GM23248 (cell line): ENCODE measurements at places on chromosomes 5 and 9. TPM values are rescaled to one million over a fixed set of nuclear protein-coding genes. Genes with fewer than 3 reads are reported as not detected.

DNA sequence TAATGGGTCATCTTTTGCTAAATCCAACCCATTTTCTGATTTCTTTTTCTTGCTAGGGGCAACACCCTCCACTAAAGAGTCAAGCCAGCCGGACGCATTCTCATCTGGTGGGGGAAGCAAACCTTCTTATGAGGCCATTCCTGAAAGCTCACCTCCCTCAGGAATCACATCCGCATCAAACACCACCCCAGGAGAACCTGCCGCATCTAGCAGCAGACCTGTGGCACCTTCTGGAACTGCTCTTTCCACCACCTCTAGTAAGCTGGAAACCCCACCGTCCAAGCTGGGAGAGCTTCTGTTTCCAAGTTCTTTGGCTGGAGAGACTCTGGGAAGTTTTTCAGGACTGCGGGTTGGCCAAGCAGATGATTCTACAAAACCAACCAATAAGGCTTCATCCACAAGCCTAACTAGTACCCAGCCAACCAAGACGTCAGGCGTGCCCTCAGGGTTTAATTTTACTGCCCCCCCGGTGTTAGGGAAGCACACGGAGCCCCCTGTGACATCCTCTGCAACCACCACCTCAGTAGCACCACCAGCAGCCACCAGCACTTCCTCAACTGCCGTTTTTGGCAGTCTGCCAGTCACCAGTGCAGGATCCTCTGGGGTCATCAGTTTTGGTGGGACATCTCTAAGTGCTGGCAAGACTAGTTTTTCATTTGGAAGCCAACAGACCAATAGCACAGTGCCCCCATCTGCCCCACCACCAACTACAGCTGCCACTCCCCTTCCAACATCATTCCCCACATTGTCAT is 72.0 kb downstream of the NUP214 start:
- no peak for DNase-seq

DNA sequence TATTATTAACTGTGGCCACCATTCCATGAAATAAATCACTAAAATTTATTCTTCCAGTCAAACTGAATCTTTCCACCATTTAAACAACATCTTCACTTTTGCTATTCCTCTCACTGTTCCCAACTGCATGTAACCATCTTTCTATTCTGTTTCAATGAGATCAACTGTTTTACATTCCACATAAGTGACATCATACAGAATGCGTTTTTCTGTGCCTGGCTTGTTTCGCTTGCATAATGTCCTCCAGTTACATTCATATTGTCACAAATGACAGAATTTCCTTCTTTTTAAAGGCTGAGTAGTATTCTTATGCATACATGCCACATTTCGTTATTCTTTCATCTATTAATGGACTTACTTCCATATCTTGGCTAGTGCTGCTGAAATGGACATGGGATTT is 738.2 kb downstream of the SEMA5A start:
- DNase-seq = peak; percentile 14

SLC31A1 gene
- total RNA-seq = 33.6 and 35.8 TPM in 2 replicates

DNA sequence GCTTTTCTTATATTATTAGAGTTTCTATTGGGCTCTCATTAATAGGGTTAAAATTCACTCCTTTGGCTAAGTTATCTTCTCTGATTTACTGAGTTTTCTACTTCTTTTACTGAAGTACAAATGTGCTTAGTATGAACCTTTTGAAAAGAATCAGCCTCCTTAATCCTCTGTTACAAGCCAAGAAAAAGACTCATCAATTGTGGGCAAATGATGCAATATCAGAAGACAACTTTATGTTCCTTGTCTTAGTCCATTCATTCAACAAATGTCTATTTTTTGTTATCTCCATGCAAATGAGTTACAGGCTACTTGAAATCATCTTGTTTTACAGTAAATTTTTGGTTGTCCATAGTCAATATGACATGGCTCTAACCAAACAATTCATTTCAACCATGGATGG is 40.3 kb downstream of the SNCAIP start:
- DNase-seq = peak; percentile 62

DNA sequence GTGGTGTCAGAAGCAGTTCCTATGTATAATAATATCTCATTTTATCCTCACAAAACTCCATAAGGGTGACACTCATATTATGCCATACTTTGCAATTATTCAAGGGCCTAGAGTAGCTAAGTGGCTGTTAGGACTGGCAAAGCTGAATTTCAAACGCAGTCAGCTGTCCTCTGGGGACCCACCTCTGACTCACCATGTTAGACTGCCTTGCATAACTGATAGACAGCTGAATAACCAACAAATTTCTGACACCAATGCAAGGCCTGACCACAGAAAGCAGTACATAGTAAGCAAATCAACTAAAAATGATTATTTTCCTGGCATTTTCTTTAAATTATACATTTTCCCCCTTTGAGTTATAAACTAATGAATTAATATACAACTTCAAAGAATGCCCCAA is 251.6 kb upstream of the PTGER4 start:
- DNase-seq = peak; percentile 69

DNA sequence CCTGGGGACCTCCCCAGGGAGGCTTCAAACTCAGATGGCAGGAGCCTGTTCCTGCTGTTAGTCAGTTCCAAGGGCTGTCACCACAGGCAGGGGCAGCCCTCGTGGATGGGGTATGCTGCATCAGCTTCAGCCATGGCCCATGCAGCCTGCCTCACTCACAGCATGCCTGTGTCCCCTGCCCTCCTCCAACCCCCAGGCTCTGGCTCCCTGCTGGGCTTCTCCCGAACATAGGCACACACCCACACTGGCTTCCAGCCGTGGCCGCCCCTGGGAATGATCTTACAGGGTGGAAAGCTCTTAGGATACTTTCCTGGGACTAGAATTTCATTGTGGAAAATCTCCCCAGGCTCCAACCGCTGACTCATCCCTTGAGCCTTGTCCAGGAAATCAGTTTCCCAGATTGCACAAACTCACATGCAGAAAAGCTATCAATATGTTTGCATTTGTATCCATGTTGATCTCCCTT is 163.8 kb downstream of the SEC61B start:
- peak; percentile 53 for DNase-seq

STPG3 gene
- not detected in 2 replicates for total RNA-seq

CARTPT gene
- not detected in 2 replicates for total RNA-seq

DNA sequence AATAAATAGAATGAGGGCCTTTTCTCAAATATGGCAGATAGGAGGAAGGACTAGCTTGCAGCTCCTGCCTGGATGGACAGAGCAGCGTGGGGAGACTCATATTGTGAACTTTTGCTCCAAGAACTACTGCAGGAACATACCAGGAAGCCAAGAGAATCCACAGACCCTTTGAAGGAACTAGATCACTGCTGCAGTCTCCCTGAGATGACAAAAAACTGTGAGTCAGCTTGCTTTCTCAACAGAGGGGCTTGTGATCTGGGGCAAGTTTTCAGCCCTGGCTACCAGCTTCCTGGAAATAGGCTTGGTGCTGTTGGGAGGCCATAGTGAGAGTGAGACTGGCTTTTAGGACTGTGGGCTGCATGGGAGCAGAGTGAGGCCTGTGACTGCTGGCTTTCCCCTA is 170.6 kb upstream of the TRIM32 start:
- peak; percentile 32 for DNase-seq

DNA sequence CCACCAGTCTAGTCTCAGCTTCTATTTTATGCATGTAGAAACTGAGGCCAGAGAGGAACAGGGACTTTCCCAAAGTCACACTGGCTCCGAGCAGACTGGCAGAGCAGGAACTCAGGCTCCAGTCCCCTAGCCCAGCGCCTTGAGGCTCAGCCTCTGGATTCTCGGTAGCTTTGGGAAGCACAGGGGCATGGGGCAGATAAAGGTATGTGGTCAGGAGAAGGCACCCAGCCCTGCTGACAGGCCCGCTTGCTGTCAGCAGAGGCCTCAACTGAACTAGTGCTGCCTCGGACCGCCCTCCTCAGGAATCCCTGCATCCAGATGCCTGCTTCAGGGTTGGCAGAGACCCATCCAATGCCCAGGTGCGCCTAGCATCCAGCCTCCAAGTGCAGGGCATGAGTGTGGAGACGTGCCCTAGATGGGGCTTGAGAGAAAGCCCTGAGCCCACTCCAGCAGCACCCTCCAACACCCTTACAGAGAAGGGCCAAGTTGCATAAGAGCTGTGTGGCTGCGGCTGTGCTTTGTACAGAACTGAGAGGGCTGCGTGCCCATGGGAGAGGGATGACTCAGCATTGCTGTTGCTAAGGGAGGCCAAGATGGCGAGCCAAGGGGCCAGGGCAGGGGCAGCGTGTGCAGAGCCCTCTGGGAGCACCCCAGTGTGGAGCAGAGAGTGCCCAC is 168.6 kb downstream of the MACROH2A1 start:
- peak; percentile 92 for DNase-seq

GRCh38 chr9:80586786-80587330 is 1015.1 kb downstream of the TLE4 start:
- DNase-seq = no peak

GMCL2 gene
- not detected in 2 replicates for total RNA-seq

DNA sequence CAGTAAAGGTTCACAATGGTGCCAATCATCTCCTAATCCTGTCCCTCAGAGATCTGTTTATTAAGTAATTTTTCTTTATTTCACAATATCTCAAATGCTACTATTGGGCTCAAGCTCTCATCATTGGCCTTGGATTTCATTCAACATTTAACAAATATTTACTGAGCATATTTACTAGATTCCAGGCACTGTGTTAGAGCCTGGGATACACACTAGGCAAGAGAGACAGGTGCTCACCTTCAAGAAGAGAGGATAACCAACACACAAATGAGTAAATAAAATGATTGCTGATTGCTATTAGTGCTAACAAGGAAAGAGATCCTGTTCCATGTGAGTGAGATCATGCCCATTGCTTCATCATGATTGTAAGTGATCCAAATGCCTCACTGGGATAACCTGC is 27.4 kb downstream of the PPP2R2B start:
- no peak for DNase-seq

DNA sequence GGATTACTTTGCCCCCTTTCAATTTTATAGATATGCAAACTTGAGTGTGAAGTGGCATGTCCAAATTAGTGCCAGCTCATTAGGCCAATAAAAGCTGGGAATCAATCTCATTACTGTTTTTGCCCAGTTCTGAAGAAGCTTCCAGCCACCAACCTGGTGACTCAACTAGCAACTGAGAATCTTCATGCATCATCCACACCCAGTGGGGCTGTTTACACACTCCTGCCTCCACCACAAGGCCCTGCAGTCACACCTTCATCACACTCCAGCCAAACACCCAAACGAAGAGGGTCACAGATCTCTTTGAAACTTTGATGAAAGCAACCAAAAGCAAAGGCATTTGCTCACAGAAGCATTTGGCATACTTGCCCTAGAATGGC is 41.3 kb upstream of the S1PR3 start:
- peak; percentile 79 for DNase-seq

GRCh38 chr9:113564498-113565237 is 101.1 kb downstream of the RGS3 start:
- peak; percentile 93 for DNase-seq

- peak; percentile 23 for DNase-seq
Measured at GRCh38 chr5:84436866-84437265, 52.2 kb upstream of the EDIL3 start.

PCDHB14 gene
- total RNA-seq = 2.1 and 4.3 TPM in 2 replicates

PAEP gene
- not detected in 2 replicates for total RNA-seq

- peak; percentile 80 for DNase-seq
Measured at GRCh38 chr5:58410441-58410840, 49.4 kb downstream of the PLK2 start.

TUSC1 gene
- 13.9 and 14.1 TPM in 2 replicates for total RNA-seq

- peak; percentile 28 for DNase-seq
Measured at GRCh38 chr5:123545506-123545905, 33.5 kb downstream of the CSNK1G3 start.

BTNL9 gene
- total RNA-seq = not detected in 2 replicates

DNA sequence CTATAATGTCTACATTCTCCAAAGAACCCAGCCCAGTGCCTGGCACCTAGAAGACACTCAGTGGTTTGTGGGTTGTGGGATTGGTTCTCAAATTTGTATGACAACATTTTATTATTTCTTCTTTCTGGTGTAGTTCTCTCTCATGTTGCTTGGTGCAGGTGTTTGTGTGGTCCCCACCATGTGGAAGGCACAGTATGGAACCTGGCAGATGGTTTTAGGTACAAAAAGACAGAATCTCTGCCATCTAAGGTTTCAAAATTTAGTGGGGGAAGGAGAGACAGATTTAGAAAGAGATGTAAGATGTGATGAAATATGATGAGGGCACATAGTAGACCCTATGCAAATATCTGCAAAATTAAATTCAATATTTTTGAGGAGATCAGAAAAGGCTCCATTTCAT is 323.8 kb downstream of the CDK5RAP2 start:
- no peak for DNase-seq

- no peak for DNase-seq
Measured at GRCh38 chr9:133141833-133142595, 21.0 kb upstream of the RALGDS start.

DNA sequence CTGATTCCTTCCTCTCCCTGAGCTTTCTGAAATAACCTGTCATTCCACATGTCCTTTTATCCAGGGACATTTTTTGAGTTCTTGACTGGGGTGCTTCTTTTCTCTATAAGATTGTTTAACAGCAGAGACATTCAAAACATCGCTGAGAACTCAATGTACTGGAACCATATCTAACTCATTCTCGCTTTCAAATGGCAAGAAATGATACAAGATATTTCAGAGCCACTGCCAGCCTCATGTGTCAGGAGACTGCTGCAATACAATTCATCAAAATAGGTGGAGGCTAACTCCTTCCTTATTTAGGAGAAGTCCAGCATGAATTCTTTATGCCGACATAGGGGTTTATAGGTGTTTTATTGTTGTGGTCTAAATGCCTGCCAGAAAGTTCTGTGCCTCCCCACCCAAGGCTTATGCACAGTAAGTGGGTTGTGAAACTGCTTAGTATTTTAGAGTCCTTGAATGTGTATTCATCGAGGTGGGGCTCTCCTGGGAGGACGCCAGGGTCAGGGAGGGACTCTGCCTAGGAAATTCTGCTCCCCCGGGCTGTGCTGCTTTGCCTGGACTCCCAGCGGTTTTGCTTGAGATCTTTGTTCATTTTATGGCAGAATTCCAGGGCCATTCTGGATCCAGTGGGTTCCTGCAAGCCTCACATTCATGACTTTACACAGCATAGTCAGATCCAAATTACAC is 53.9 kb downstream of the ZNF474 start:
- peak; percentile 92 for DNase-seq

DNA sequence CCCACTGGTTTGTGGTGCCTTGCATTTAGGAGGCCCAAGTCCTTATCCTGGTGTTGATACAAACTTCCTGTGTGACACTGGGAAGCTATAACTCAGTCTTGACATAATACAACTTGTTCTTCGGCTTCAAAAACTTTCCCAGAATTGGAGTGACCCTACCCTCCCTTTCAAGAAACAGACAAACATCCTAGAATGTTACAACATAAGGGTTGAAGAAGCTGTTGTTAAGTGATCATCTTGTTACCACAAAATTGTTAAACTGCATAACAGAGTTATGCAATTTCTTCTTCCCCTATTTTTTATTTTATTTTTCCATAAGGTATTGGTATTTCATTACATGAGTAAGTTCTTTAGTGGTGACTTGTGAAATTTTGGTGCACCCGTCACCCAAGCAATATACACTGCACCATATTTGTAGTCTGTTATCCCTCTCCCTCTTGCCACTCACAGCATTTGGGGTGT is 21.3 kb downstream of the TLR4 start:
- DNase-seq = peak; percentile 65

DNA sequence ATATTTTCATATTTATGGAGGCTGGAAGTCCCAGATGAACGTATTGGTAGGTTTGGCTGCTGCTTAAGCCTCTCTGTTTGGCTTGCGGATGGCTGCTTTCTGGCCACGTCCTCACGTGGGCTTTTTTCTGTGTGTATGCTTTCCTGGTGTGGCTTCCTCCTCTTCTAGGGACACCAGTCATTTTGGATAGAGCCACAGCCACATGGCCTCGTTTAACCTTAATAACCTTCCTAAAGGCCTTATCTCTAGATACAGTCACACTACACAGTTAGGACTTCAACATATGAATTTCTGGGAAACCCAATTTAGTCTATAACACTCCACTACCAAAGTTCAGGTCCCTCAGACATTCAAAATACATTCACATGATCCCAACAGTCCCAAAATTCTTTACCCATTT is 26.9 kb downstream of the NUTM2F start:
- no peak for DNase-seq
